Lower leg skin (tissue), 4 donors: ENCODE measurements at places on chromosomes 6 and 20. TPM values are rescaled to one million over a fixed set of nuclear protein-coding genes. Genes with fewer than 3 reads are reported as not detected.

DNA sequence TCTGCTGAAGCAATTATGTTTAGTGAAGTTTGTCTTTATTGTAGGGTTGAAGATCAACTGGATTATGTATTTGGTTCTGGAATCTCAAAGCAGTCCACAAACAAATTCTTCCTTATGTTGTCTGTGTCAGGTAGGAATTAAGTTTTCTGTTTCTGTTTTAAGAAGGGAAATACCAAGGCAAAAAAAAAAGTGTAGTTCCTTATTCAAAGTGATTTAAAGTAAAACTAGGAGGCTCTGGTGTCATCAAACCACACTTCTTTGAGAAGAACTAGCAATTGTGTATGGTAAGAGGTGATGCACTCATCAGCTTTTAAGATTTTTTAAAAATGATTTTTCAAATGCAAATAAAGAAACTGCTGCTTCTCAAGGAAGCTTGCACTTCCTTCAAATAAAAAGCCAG lies 1.9 kb downstream of the FAM135A start:
- no peak for DNase-seq

GRCh38 chr20:17501701-17502100 lies 29.5 kb downstream of the BFSP1 start:
- DNase-seq = no peak

DNA sequence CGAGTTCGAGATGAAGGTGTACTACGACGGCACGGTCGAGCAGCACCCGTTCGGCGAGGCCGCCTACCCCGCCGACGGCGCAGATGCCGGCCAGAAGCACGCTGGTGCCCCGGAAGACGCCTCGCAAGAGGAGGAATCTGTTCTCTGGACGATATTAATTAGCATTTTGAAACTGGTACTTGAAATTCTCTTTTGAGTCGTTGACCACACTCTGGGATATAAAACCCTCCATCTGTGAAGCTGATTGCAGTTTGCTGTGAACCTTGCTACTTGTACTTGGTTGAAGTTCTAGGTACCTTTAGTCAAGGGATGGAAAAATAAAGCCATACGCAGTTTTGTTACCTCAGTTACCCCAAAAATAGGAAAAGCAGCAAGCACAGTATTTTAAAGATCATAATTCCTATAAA lies 917 bp downstream of the C6orf120 start:
- DNase-seq = no peak

DNA sequence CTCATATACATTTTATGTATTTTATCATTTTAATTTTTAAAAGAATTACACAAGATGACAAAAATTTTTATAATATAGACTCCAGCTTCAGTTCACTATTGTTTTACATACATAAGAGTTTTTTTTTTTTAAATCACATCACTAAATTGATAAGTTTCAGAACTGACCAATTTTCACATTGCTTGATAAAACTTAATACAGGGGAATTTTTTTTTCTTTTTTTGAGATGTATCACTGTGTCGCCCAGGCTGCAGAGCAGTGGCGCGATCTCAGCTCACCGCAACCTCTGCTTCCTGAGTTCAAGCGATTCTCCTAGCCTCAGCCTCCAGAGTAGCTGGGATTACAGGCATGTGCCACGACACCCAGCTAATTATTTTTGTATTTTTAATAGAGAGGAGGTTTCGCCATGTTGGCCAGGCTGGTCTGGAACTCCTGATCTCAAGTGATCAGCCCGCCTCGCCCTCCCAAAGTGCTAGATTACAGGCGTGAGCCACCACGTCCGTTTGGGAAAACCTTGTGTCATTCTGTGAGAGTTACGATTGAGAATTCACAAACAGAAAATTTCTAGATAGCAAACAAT lies 36.6 kb upstream of the BTN3A2 start:
- no peak for DNase-seq

Gene CD83
- total RNA-seq = 2.2 TPM

DNA sequence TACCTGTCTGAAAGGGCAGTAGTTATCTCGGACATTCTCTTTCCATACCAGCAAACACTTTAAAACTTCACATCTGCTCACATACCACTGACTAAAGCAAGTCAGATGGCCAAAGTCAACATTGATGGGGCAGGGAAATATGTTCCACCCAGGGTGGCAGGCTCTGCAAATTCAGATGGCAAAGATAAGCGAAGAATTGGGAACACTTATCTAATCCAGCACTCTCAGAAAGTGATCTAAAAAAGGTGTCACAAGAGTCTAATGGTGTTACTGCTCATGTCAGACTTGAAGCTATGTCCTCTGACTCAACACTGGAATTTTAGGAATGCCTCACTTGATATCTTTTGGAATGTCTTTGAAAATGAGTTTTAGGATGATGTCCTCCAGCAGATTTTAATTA lies 1086.2 kb downstream of the KIF16B start:
- DNase-seq = no peak

GRCh38 chr6:130600880-130601341 lies 226.3 kb upstream of the SMLR1 start:
- DNase-seq = no peak

- DNase-seq = no peak
Observed at GRCh38 chr6:31430449-31430848, 27.1 kb downstream of the MICA start.

- DNase-seq = no peak
Observed at GRCh38 chr6:43076464-43077332, 584 bp downstream of the PTK7 start.

Gene HLA-DRB5
- total RNA-seq = 1.4 TPM

- DNase-seq = no peak
Observed at GRCh38 chr6:51468704-51469103, 618.7 kb downstream of the PKHD1 start.

DNA sequence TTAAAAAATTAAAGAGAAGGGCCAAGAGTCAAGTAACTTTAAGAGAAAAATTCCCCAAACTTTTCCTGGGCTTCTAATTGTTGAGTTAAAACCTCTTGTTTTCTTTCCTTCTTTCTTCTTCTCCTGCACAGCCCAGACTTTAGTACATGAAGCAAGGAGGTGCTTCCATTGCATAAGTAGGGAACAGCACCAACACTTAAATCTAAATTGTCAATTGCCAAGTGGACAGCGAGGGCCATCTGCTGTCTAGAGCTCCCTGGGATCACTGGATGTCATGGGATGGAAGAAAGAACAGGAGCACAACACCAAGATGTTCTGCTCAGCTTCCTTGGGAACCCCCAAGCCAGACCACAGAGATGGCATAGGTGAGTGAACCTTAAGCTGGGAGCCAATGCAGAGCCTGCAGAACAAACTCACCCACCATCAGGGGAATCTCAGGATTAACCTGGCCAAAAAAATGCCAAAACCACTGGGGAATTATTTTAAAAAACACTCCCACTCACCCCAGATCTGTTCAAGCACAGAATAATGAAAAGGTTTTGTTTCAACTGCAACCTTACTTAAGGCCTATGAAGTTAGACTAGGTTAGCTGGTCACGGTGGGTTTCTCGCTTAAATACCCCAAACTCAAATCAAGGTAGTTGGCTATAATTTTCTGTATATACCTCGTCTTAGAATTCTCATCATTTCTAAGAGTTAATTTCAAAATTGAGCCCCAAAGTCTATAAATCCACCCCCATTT lies 67.8 kb downstream of the TNFRSF21 start:
- DNase-seq = no peak

Gene TTLL9
- not detected for total RNA-seq

GRCh38 chr6:132084811-132085509 lies 133.8 kb upstream of the CCN2 start:
- DNase-seq = no peak

Gene CCN5
- total RNA-seq = 105 TPM

DNA sequence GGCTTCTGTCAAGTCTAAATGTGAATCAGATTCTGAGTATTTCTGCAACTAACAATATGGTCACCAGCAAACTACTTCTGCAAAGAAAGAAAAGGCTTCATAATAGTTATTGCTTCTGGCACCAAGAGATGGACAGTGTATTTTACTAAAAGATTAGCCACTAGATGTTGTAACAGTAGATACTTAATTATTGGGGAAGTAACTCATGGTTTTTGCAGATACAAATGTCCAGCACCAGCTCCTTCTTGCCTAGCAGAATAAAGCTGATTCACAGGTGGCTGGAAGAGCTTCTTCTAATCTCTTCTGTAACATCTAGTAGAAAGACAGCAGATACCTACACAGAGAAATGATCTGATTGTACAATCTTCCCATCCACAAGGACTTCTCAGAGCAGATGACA lies 21.2 kb downstream of the ATXN1 start:
- DNase-seq = no peak

DNA sequence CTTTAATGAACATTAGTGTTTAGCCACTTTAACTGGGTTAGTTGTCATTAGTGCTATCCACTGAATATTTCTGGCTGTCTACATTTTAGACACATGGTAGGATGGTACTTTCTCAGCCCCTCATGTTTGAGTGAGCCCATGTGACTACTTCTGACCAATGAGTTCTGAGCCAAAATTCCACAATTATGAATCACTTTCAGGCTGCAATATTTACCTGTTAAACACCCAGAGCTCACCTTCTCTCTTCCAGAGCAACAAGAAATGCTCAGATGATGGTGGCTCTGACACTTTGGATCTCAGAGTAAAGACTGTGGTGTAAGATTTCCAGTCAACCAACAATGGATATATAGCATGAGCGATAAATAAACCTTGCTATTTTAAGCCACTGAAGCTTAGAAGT lies 24.8 kb downstream of the SPACA1 start:
- DNase-seq = no peak

DNA sequence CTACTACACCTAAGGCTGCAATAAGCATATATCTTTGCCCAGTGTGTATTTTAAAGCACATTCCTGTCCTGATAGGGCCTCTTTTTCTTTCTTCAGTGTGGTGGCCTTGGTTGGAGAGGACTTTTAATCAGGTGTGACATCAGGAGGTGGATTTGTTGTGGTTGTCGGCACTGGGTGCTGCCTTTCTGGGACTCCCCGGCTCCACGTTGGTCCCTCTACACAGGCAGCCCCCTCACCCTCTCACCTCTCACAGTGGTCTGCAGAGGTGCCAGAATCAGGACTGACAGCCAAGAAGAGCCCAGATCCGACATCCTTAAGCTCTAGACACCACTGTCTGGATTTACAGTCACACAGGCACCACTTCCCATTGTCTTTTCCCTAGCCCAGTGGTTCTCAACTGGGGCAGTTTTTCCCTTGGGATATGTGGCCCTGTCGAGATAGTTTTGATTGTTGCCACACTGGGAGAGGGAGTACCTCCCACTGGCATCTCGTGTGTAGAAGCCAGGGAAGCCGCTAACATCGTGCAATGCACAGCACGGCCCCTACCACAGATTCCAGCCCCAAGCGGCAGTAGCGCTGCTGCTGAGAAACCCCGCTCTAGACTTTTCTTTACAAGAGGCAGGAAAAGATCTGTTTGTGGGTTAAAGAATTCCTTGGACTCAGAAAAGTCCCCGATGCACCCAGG lies 314.1 kb downstream of the QKI start:
- peak; percentile 59 for DNase-seq

Gene HS3ST5
- not detected for total RNA-seq

GRCh38 chr6:88840796-88841539 lies 122.5 kb downstream of the RNGTT start:
- DNase-seq = no peak

DNA sequence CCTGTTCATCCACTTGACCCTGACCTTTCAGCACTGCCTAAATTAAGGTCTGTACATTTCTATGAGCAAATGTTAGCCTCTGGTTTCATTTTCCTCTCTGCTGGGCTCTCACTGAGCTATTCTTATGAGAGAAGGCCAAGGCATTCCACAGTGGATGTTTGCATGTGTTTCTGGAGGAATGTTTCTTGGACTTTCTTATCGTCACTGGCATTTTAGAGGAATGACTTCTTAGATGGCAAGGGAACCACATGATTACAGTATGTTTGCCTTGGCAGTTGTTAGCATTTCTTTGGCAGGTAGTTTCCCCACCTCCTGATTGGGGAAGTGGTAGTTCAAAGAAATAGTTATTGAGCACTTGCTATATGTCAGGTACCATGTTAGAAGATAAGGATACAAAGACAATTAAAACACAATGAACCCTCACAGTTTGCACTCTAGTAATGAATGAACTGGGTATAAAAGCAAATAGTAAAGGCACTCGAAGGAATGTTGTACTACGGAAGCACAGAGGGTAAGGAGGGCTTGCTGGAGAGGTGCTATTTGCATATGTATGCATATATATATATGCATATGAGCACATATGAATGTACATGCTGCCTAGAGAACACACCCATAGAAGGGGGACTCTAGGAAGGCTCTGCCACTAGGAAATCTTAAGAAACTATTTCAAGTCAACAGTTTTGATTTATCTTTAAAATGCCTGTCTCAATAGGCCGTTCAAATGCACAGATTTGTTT lies 307.4 kb downstream of the EYA4 start:
- no peak for DNase-seq

DNA sequence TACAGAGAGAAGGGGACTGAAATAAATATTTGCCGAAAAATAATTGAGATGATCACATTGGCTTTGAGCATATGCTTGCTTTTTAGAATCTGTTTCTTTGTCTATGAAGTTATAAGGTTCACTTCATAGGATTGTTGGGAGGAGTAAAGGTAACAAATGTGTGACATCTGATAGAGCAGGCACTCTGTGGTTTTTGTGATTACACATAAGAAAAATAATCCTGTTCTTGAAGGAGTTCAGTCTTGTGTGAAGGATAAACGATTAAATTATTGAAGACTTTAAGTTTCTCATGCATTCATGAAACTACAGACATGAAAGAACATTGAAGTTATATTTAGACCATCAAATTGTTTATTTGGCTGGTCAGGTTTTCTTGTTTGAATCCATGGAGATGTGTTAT lies 45.0 kb downstream of the QKI start:
- no peak for DNase-seq

Gene FOXA2
- total RNA-seq = not detected

DNA sequence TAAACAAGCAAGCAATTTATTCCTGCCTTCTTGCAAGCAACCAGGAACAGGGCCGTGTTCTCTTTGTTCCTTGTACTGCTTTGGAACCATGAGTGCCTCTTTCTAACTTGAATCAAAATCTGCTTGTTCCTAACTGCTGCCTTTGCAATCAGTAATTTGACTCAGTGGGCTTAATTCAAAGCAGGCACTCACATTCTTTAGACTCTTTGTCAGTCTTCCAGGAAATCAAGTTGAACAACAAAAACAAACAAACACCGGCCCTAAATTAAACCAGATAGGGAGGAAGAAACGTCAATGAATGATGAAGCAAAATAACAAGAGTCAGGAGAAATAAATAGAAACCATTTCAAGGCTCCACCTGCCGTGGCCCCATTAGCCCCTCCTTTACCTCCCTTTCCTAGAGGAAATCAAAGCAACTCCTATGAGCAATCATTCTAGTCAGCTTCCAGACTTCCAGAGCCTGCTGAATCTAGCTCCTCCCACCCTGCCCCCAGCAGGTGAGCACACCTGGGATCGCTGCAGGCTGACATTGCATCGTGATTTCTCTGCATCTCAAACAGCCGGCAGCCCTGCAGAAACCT lies 582.2 kb upstream of the FLRT3 start:
- no peak for DNase-seq
